ENCODE measurements at places on chromosomes 12 and 14. TPM values are rescaled to one million over a fixed set of nuclear protein-coding genes. Genes with fewer than 3 reads are reported as not detected.

DNA sequence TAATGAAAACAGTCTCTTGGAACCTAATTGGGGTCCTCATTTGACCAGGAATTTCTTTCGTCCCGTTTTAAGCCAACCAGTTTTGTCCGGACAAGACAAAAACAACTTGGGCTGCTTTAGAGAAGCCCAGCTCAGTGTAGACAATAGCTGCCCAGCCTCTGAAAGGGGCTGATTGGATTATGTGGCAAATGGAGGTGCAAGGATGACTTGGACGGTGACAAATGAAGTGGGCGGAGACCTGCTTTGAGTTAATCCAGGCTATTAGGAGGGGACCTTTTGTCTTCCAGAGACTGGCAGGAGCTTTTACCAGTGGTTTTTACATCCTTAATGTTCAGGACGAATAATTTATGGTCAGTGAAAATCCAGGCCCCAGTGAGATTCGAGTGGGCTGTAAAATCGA is 4.8 kb downstream of the MEG3 start:
- no peak for DNase-seq

DNA sequence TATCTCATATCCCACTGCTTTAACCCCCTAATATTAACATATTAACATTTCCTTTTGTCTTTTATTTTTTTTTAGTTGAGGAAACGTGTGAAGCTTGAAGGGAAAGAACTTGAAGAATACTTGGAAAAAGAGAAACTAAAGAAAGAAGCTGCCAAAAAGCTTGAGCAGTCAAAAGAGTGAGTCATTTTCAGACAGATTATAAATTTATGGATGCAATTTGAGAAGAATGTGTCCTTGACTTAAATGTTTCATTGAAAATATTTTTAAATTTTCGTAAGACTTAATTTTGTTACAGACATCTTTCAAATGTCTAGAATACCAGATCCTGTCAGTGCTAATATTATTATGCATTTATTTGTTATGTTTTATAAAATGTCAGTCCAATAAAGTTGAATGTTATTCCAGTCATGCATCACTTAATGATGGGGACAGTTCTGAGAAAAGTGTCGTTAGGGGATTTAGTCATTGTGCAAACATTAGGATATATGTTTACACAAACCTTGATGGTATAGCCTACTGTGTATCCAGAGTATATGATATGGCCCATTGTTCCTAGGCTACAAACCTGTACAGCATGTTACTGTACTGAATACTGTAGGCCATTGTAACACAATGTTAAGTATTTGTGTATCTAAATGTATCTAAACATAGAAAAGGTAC is 32.6 kb downstream of the CPSF2 start:
- DNase-seq, result no peak

- DNase-seq, result no peak
Measured at GRCh38 chr14:65168840-65169239, 66.5 kb upstream of the MAX start.

- DNase-seq, result peak; percentile 42
Measured at GRCh38 chr14:76918256-76918781, 92.1 kb downstream of the LRRC74A start.

The PEBP1 gene
- 205 TPM for total RNA-seq

The SLC5A8 gene
- 0.15 TPM for total RNA-seq

The CCDC198 gene
- not detected for total RNA-seq

The SELPLG gene
- total RNA-seq, result 5.1 TPM

The FOXG1 gene
- not detected for total RNA-seq
